KBM-7 (cell line): ENCODE measurements at places on chromosomes 13 and 19.
A peak's percentile ranks its signal among the peaks of the same experiment; 100 is the strongest.

DNA sequence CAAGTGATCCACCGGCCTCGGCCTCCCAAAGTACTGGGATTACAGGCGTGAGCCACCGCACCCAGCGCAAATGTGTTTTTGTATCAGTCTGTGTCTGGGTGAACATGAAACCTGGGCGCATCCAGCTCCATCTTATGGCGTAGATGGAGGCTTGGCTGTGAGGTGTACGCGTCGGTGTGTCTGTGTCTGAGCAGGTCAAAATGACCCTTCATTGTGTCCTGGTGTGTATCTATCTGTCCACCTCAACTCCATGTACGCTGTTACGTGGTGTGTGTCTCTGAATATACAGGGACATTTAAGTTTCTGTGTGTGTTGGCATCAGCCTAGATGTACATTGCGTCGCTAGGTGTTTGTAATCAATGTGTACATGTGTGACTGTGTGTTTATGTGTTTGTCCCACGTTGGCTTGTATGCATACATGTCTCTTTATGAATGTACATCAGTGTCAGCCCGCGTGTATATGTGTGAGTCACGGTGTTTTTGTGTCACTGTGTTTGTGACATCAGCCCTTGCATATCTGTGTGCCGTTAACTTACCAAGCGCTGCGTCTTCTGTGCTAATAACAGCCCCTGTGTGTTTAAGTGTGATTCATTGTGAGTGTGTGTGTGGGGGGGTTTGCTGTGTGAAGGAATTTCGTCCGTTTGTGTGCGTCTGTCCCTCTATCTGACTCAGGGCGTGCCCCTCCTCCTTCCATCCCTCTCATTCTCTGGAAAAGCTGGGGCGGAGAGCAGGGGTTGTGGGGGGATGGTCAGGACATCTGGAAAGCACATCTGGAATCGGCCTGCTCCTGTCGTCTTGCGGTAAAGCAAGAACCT is 6.4 kb downstream of the AXL start:
- peak; percentile 71 for DNase-seq

DNA sequence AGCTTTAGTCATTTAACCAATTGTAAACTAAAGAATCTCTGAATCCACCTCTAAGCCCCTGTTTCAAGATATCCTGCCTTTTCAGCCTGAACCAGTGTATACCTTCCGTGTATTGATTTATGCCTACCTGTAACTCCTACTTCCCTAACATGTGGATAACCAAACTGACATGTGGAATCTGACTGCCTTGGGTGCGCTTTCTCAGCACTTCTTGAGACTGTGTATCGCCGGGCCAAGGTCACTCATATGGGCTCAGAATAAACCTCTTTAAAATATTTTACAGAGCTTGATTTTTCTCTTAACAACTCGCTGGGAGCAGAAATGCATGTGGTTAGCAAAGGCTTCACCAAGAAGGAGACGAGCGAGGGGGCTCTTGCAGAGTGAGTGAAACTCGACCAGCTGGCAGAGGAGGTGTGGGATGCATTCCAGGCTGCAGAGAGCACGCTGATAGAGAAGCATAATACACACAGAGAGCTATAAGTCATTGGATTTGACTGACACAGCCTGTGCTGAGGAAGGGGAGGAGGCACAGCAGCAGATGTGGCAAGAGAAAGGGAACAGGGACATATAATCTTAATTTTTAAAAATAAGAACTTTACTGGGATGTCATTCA is 268.2 kb upstream of the MAB21L1 start:
- peak; percentile 43 for DNase-seq

GRCh38 chr19:43452582-43452981 is 12.8 kb downstream of the LYPD3 start:
- DNase-seq: no peak

DNA sequence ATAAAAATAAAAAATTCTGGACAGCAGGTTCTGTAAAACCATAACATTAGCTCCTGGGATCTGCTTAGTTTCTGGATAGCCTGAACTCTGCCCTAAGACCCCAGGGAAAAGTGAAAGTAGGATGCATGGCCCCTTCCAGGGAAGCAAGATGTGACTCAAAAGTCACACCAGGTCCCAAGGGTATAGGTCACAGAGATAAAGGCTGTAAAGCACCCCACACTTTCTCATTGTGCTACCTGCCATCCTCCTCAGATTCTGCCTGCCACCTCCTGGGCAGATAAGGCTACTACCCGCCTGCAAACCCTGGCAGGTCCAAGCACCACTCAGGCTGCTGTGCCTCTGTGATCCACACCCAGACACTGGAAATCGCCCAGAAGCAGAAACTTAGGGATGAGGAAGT is 20.6 kb downstream of the FFAR2 start:
- DNase-seq: peak; percentile 66

- no peak for DNase-seq
Measured at GRCh38 chr13:31174018-31174417, 12.3 kb upstream of the HSPH1 start.

- no peak for DNase-seq
Measured at GRCh38 chr19:15776264-15776663, 11.2 kb upstream of the OR10H5 start.

DNA sequence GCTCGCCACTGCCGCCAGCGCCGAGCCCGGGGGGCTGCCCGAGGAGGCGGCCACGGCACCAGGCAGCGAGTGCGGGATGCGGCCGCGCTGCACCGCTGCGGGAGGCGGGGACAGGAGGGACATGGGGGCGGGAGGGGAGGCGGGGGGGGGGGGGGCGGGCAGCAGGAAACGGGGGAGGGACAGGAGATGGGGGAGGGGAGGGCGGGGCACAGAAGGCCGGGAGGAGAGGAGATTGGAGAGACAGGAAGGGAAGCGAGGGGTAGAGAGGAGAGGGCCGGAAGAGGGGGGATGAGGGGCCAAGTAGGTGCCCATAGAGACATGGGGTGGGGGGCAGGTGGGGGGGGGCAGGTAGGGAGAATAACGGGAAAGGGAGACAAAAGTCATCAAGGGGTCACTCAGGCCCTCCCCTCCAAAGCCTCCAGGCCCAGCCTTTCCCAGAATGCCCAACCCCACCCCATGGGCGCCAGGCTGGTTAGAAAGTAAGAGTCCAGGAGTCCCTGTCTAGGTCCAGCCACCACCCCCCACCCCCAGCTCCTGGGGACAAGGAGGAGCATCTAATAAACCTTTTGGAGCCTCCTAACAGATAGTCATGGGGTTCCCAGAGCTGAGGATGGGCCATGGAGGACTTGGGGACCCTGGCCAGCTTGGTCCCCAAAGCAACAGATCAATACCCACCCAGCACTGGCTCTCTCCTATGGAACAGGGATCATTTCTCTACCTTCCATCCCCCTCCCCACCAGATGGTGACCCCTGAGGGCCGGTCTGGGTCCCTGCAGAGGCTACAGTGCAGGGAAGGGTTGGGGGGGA is 9.5 kb downstream of the NR2F6 start:
- DNase-seq: no peak

GRCh38 chr19:33193865-33194362 is at the start of gene LRP3:
Gene LRP3, plus strand, starts transcription at chr19:33194330. Its CDS starts 456 bp downstream, at chr19:33194786.
- no peak for DNase-seq

DNA sequence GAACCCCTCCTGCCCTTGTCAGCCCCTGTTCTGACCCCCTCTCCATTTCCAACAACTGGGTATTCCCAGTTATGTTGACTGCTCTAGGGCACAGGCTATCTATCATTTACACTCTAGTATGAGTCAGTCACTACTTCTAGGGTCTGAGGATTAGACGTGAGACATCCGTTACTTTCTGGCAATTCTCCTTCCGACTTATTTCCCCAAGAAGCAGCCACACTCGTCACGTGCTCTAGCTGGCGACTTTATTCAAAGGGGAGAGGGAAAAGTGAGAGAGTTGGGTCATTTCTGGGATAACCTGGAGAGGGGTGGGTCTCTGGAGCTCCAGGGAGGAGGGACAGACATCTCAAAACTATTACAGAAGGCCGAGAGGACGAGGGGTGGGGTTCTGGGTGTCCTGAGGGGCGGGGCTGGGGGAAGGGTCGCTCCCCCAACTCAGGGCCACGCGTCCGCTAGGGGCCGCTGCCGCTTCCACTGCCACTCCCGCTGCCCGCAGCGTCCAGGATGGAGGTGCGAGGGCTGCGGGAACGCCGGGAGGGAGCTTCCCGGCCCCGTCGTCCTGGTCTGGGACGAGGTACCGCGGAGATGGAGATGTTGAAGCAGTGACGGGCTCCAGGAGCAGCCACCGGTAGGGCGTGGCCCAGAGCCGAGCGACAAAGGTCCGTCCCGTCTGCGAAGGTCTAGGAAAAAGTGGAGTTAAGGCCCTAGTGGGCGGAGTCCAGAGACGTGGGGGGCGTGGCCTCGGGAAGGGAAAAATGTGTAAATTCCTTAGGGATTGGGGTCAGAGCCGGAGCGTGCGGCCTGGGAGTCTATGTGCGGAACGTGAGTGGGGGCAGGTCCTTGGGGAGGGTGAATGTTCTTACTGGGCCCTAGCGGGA is 8.9 kb downstream of the RTBDN start:
- peak; percentile 67 for DNase-seq
